Diencephalon (tissue), 1 donor: ENCODE measurements at places on chromosomes 7 and 10. TPM values are rescaled to one million over a fixed set of nuclear protein-coding genes. Genes with fewer than 3 reads are reported as not detected.

The FBXL13 gene
- total RNA-seq: 18.5 TPM

The MLXIPL gene
- 0.69 TPM for total RNA-seq

The ACHE gene
- 73.4 TPM for total RNA-seq

The ADRA2A gene
- total RNA-seq: 6.0 TPM

The NXPH1 gene
- total RNA-seq: 94.6 TPM

The GRM3 gene
- total RNA-seq: 153 TPM

The CALU gene
- 51.2 TPM for total RNA-seq

The OGDHL gene
- total RNA-seq: 23.1 TPM

The RBM17 gene
- 52.1 TPM for total RNA-seq

The SPDYE2 gene
- 0.23 TPM for total RNA-seq

The OAT gene
- 187 TPM for total RNA-seq

The ATP6V0A4 gene
- total RNA-seq: 0.69 TPM

The MCM10 gene
- 5.3 TPM for total RNA-seq

The ANKRD2 gene
- total RNA-seq: 0.46 TPM
